Renal cortex interstitium (tissue), 15 donors: ENCODE measurements at places on chromosomes 12 and 14.

DNA sequence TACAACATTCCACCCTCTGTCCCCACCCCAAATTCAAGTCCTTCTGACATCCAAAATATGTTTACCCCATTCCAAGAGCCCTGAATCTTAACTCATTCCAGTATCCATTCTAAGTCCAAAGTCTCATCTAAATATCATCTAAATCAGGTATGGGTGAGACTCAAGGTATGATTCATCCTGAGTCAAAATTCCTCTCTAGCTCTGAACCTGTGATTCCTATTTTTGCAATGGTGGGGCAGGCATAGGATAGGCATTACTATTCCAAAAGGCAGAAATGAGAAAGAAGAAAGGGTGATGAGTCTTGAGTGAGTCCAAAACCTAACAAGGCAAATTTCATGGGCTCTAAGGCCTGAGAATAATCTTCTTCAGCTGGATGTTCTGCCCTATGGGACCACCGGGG is 140.3 kb upstream of the FAR2 start:
- no peak for DNase-seq

DNA sequence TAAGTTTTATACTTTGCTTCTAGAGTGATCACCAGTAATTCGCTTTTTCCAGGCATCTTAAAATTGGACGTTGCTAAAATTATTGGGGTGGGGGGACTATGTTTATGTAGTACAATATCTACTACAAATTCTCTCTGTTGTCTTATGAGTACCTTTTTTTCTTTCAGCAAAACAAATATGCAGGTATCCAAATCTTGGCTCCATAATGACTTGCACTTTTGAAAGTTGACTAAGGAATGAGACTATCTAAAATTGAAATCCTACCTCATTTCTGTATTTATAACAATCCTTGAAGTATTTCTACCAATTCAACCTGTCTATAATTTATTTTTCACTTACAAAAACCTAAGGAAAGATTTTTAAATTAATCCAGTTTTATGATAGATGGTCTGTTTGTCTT is 2.4 kb downstream of the DYNC1H1 start:
- DNase-seq = no peak

DNA sequence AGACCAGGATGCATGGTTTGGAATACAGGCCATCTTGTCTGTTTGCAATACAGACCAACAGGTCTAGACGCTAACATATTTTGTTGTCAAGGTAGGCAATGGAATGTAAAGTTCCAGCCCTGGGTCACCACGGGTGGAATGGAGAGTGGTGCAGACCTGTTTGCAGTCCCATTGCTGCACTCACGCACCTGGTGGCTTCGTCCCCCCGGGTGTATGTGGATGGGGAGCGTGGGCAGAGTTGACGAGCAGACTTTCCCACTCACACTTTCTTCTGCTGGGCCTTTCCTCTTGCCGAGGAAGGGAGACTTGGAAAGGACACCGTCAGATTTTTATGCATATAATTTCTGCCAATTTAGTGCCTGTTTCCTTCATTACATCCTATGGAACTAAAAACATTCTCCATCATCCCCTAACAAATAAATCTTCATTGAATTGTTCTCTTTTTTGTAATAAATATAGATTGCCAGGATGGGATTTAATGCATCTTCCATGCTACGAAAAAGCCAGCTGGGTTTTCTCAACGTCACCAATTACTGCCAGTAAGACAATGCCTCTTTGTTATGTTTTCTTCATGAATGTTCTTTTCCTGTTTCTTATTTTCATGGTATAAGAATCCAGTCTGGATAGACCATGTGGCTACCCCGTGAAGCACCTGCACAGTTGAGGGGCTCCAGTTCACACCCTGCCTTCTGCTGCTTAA is 15.2 kb downstream of the DCAF4 start:
- no peak for DNase-seq

DNA sequence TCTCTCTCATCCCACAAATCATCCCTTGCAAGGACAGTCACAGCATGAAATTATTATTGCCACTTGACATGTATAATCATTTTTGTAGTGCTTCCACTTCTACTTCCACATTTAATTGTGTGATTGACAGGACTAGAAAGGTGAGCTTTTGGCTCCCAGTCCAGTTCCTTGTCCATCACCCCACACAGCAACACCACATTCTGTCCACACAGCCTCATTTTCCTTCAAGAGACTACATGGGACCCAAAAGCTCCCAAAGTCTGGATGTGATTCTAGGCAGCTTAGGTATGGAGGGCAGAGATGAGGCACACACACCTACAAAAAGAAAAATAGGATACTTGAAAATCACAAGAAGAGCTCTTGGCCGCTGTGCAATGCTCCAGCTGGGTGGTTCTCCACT is 366.3 kb downstream of the DPF3 start:
- no peak for DNase-seq

DNA sequence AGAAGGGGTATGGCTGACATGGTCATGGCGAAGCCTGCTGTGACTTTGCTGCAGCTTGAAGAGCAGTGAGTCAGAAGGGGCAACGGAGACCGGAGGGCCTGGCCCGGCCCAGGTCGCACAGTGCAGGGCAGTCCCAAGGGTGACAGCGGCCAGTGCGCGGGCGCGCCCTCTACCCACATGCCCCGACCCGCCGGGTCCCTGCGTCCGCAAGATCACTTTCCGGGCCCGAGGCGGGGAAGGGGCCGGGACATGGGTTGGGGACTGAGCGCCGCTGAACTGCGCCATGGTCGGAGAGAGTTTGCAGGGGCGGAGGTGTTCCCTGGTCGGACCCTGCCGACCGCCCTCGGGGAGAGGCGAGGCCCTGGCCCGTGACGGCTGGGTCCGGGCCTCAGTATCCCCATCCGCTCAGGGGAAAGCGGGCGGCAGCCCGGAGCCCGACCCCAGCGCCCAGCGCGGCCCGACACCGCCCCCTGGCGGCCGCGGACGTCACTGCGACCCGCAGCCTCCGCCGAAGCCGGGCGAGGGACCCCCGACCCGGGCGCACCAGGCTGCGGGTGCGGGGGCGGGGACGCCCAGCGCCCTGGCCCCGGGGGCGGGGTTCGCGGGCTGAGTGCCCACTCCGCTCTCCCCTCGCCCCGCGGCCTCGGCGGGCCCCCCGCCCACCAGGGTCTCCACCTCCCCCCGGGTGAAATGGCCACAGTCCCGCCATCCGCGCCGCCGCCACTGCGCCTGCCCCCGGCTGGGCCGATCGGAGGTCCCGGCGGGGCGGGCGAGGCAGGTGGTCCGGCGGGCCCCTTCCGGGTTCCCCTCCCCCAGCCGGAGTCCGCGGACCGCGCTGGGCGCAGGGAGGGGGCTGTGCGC is 7.2 kb upstream of the ANKRD9 start:
- no peak for DNase-seq

- DNase-seq = no peak
Measured at GRCh38 chr12:7797698-7798398, 8.6 kb downstream of the NANOG start.

- no peak for DNase-seq
Measured at GRCh38 chr12:113405694-113406093, 2.0 kb upstream of the SDS start.

DNA sequence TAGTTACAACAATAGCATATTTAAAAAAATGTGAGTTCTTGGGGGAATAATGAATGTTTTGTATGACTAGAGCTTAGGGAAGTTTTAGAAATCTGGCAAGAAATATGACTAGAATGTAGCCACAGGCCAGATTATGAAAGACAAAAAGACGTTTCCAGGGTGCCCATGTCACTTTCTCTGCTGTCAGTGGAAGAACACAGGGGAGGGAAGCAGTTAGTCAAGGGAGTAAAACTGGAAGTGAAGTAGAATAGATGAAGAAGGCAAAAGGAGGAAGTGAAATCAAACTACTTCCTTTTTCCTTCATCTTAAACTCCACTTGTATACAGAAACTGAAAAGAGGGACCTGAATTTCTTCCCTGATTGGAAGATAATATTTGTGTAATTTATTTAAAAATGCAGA is 81.2 kb upstream of the ATP2B1 start:
- no peak for DNase-seq

GRCh38 chr12:113818283-113818682 is 147.8 kb downstream of the RBM19 start:
- no peak for DNase-seq

- no peak for DNase-seq
Measured at GRCh38 chr12:123939716-123940626, 32.7 kb downstream of the CCDC92 start.

GRCh38 chr12:4943067-4943937 is 33.6 kb downstream of the KCNA1 start:
- DNase-seq = no peak

DNA sequence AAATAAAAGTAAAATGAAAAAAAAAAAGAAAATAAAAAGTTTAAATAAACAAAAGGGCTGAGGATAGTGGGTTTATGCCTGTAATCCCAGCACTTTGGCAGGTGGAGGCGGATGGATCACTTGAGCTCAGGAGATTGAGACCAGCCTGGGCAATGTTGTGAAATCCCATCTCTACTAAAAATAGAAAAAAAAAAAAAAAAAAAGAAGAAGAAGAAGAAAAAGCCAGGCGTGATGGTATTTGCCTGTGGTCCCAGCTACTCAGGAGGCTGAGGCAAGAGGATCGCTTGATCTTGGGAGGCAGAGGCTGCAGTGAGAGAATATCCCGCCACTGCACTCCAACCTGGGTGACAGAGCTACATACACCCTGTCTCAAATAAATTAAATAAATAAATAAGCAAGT is 3.9 kb downstream of the TAOK3 start:
- no peak for DNase-seq

DNA sequence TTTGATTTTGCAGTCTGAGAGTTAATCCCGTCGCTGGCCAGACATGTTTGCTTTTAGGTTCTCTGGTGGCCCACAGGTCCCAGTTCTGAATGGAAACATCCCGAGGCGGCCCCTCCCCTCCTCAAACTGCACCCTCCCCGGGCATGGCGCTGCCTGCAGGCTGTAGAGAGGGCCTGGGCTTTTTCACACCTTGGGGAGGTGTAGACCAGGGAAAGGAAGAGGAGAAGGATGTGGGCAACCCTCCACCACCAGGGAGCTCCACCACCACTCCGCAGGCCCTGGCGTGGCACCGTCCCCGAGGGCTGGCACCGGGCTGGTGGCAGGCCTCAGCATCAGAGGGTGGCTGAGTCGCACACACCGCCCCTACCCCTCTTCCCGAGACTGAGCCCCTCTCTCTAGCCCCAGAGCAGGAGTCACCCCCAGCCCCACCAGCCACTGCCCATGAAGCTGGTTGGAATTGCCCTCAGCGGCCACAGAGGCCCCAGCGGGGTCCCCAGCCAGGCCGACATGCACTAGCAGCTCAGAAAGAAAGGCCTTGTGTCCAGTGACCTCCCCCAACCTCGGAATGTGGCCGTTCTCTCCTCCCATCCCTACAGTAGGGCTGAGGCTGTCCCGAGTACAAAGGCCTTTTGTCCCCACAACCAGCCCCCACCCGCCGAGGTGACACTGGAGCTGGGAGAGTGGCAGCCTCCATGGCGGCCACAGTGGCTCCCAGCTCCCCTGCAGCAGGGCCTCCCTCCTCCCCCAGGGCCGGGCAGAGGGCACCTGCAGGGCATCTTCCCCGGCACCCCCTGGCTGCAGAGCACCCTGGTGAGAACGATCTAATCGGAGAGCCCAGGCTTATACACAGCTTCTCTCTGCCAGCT is 23.5 kb upstream of the INF2 start:
- DNase-seq = no peak
